Activated naive CD4-positive, alpha-beta T cell treated with anti-CD3 and anti-CD28 coated beads, Interleukin-2, amount 50 U/mL, for 72 hours (primary cell): ENCODE measurements at places on chromosomes 16 and 17. TPM values are rescaled to one million over a fixed set of nuclear protein-coding genes. Genes with fewer than 3 reads are reported as not detected.

The TMEM100 gene
- not detected for total RNA-seq

The LIMD2 gene
- 166 TPM for total RNA-seq

The GJC1 gene
- total RNA-seq: 6.4 TPM

The C1QTNF1 gene
- total RNA-seq: not detected

The TEKT1 gene
- total RNA-seq: not detected

The OSGIN1 gene
- 0.87 TPM for total RNA-seq

The CORO1A gene
- 672 TPM for total RNA-seq

The PRAC2 gene
- not detected for total RNA-seq

The RASD1 gene
- total RNA-seq: 0.71 TPM

The TAT gene
- not detected for total RNA-seq

The PRSS8 gene
- not detected for total RNA-seq

The PCGF2 gene
- total RNA-seq: 6.9 TPM

The CCL5 gene
- 13.1 TPM for total RNA-seq

The RNF112 gene
- total RNA-seq: 0.71 TPM

The SRCIN1 gene
- total RNA-seq: 1.2 TPM

The SLX4 gene
- 19.7 TPM for total RNA-seq

The SPATA33 gene
- total RNA-seq: 18.2 TPM

The KCNG4 gene
- not detected for total RNA-seq

The CDH15 gene
- 0.75 TPM for total RNA-seq

The HS3ST3B1 gene
- total RNA-seq: 6.5 TPM

The SCN4A gene
- 0.10 TPM for total RNA-seq

The PNMT gene
- 0.64 TPM for total RNA-seq

The GPT2 gene
- total RNA-seq: 11.1 TPM

The ANKFY1 gene
- 54.0 TPM for total RNA-seq

The SLC12A3 gene
- not detected for total RNA-seq

The SBK1 gene
- total RNA-seq: 4.2 TPM

The PRSS33 gene
- total RNA-seq: not detected

The CX3CL1 gene
- total RNA-seq: not detected

The MYH13 gene
- total RNA-seq: not detected

The TBX4 gene
- total RNA-seq: not detected

The TMC8 gene
- total RNA-seq: 187 TPM

The RUNDC3A gene
- 1.9 TPM for total RNA-seq

The CRHR1 gene
- 0.32 TPM for total RNA-seq

The PPP1R9B gene
- 112 TPM for total RNA-seq

The KRTAP4-3 gene
- total RNA-seq: not detected

The ZG16B gene
- total RNA-seq: 0.48 TPM

The RSL1D1 gene
- total RNA-seq: 326 TPM

The CAPN15 gene
- 76.5 TPM for total RNA-seq

The KRTAP4-5 gene
- not detected for total RNA-seq

The ASGR1 gene
- 2.0 TPM for total RNA-seq

The RHBDF1 gene
- 0.47 TPM for total RNA-seq

The NOTUM gene
- total RNA-seq: 1.1 TPM

The RNF43 gene
- total RNA-seq: 2.5 TPM

The PDIA2 gene
- total RNA-seq: not detected

The PDE6G gene
- total RNA-seq: 8.1 TPM

The MARVELD3 gene
- not detected for total RNA-seq

The METRN gene
- total RNA-seq: 10.1 TPM

The CNTROB gene
- total RNA-seq: 147 TPM

The CDT1 gene
- 240 TPM for total RNA-seq

The GPR142 gene
- not detected for total RNA-seq

The MT3 gene
- 50.8 TPM for total RNA-seq

The KIAA0753 gene
- total RNA-seq: 17.4 TPM

The HSPB9 gene
- total RNA-seq: not detected

The TBC1D3I gene
- total RNA-seq: 0.52 TPM

The DNAI2 gene
- total RNA-seq: 0.31 TPM
